ENCODE measurements at places on chromosomes 7 and 10.

- no peak for DNase-seq
Measured at GRCh38 chr10:49273626-49274025, 25.3 kb upstream of the C10orf71 start.

GRCh38 chr7:35874886-35875285, 74.0 kb downstream of the SEPTIN7 start:
- no peak for DNase-seq

DNA sequence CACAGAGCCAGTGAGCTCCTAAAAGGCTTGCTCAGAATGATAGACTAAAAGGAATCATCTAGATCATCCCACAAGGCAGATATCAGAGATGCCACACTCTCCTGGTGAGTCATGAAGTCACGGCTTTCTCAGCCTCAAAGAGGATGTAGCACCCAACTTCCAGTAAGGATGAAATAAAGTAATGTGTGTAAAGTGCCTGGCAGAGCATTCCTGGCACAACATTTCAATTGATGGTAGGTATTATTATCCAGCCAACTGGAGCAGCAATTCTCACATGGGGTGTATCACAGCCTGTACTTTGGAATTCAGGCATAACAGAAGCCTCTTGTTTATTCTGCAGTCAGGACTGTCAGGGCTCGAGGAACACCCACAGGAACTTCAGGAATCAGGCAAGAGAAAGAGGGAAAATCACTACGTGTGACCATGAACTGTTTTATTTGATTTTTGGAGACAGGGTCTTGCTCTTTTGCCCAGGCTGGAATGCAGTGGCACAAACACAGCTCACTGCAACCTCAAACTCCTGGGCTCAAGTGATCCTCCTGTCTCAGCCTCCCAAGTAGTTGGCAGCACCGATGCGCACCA, 5.3 kb upstream of the NAT16 start:
- no peak for DNase-seq

GRCh38 chr7:97446361-97446760, 285.5 kb upstream of the TAC1 start:
- DNase-seq, result no peak

DNA sequence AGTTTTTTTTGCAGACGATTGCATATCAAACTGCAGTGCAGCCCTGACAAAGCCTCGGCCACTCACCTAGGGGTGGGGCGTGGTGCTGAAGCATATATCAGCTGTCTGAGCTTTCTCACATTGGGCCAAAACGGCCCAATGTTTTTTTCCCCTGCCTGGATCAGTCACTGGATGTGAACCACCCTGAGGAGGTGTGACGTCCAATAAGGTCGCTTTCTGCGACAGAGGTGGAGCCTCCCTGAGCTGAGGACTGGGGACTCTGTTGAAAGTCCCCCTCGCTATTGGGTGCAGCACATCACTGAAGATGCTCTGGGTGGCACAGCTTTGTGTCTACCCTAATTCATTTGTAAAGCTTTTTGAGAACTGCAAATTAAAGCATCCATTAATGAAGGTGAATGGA, 60.9 kb downstream of the SEM1 start:
- DNase-seq, result no peak

DNA sequence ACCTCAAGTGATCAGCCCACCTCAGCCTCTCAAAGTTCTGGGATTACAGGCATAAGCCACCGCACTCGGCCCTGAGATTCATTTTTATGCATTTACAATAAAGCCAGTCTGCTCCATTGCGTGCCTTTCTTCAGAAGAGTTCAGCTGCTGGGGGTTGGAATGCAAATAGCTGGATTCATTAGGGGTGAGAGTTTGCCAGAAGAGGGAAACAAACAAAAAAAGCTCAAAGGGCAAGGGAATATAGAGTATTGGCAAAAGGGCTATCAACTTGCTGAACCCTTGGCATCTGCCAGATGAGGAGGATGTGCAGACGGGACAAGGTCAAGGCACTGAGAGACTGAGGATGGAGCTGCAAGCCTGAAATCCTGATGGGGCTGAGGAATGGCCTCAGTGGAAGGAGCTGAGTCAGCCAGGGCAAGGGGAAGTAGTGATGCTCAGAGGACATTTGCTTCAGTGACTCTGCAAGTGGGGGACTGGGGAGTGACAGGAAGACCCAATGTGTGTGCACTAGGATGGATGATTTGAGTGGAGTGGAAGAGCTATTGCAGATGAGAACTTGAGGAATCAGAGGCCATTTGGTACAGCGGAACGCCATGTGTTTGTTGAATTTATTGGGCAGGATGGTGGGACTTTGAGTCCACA, 75.0 kb upstream of the ARMC3 start:
- DNase-seq, result no peak

GRCh38 chr10:531541-531940, 157.9 kb downstream of the DIP2C start:
- DNase-seq, result no peak

- no peak for DNase-seq
Measured at GRCh38 chr10:21285742-21286331, 239.6 kb downstream of the SKIDA1 start.

DNA sequence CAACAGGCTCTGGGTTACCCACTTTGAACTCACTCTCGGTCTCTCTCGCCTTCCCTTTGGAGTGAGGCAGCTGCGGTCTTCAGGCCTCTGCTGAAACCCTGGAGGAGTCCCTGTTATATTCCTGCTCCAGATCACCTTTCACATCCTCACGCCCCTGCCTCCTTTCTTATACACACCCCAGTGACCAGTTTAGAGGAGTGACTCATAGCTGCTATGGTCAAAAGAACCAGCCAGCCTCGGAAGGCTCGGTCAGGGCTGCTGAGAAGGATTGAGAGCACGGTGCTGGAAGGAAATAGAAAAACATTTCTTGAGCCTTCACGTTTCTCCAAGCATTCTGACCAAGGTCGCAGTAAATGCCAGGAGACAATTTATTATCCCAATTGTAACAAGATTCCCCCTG, 28.3 kb upstream of the SVOPL start:
- no peak for DNase-seq

- DNase-seq, result no peak
Measured at GRCh38 chr7:12370249-12370648, 33.4 kb downstream of the VWDE start.

- no peak for DNase-seq
Measured at GRCh38 chr10:104049504-104050250, 36.0 kb downstream of the COL17A1 start.

- no peak for DNase-seq
Measured at GRCh38 chr7:150869467-150869866, 17.1 kb downstream of the AOC1 start.

- no peak for DNase-seq
Measured at GRCh38 chr7:116327752-116328151, 117.4 kb downstream of the TES start.

DNA sequence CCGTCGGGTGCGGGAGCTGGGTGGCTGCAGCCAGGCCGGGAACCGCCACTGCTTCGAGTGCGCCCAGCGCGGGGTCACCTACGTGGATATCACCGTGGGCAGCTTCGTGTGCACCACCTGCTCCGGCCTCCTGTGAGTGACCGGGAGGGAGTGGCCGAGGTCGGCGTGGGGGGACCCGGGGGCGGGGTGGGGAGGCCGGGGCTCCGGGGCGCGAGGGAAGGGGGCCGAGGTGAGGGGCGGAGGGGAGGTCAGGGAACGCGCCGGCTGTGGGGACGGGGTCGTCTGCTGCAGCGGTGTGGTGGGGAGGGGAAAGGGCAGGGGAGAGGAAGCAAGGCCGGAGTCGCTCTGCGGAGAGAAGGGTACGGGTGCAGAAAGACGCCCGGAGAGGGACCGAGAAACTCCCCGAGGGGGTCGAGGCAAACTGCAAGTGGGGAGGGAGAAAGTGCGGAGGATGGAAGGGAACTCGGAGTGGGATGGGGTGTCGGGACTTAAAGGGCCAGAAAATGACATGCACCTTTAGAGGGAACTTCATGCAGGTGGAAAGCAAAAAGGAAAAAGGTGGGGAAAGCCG, 518 bp downstream of the AGFG2 start:
- no peak for DNase-seq

GRCh38 chr7:107907790-107908189, 16.8 kb downstream of the DLD start:
- DNase-seq, result no peak

DNA sequence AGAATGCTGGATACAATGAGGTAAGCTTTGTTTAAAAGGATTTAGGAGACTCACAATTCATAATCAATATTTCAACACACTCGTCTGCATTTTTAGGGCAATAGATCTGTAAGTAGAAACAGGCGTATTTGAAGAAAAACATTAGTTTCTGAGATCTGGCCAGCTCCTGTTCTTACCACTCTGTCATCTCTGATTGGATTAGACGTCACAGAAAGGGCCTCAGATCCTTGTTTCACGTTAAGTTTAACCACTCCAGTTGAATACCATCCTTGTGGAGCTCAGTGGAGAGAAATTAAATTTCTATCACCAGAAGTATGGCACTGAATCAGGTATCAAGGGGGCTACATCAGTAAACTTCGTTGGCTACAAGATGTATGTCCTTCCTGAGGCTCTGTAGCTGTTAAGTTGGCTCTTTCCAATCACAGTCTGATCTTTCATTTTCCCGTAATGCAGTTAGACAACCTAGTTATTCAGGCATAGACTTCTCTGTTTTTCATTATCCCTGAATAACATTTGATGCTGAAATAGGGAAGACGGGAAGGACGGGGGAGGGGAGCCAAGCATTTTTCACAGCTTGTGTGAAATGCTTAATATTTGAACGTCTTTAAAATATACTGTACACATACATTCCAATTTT, 659.2 kb upstream of the GALNT17 start:
- DNase-seq, result no peak

DNA sequence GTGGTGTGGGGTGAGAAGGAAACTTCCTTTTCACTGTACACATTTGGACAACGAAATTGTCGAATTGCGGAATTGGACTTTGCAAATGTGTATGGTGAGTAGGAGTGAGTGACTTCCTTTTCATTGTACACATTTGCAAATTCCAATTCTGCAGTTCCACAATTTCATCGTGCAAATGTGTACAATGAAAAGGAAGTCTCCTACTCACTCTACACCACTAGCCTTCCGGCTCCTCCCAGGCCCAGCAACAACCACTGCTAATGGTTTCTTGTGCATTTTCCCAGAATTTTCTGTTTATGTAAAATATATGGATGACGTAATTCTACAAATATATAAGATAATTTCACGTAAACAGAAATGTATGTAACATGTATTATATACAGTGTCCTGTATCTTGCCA, 118.5 kb downstream of the ARL4A start:
- no peak for DNase-seq

- no peak for DNase-seq
Measured at GRCh38 chr7:27088002-27088922, 7.5 kb downstream of the HOXA1 start.

- no peak for DNase-seq
Measured at GRCh38 chr10:43122096-43122495, 16.1 kb upstream of the CSGALNACT2 start.

DNA sequence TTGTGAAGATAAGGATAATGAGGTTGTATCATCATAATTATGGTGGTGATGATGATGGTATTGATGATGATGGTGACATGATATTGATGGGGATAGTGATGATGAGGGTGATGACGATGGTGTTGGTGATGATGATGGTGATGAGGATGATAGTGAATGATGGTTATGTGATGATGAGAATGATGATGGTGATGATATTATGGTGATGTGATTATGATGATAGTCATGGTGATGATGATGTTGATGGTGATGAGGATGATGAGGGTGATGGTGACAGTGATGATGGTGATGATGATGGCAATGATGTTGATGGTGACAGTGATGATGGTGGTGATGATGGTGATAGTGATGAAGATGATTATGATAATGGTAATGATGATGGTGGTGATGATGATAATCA, 299.9 kb upstream of the ADARB2 start:
- DNase-seq, result no peak

GRCh38 chr10:103916876-103917275, 1.1 kb downstream of the STN1 start:
- DNase-seq, result no peak

- DNase-seq, result no peak
Measured at GRCh38 chr7:136976504-136977251, 108.2 kb downstream of the CHRM2 start.

GRCh38 chr10:59817773-59818172, 64.5 kb upstream of the MRLN start:
- DNase-seq, result no peak

- DNase-seq, result no peak
Measured at GRCh38 chr10:6671976-6672375, 91.9 kb upstream of the PRKCQ start.

DNA sequence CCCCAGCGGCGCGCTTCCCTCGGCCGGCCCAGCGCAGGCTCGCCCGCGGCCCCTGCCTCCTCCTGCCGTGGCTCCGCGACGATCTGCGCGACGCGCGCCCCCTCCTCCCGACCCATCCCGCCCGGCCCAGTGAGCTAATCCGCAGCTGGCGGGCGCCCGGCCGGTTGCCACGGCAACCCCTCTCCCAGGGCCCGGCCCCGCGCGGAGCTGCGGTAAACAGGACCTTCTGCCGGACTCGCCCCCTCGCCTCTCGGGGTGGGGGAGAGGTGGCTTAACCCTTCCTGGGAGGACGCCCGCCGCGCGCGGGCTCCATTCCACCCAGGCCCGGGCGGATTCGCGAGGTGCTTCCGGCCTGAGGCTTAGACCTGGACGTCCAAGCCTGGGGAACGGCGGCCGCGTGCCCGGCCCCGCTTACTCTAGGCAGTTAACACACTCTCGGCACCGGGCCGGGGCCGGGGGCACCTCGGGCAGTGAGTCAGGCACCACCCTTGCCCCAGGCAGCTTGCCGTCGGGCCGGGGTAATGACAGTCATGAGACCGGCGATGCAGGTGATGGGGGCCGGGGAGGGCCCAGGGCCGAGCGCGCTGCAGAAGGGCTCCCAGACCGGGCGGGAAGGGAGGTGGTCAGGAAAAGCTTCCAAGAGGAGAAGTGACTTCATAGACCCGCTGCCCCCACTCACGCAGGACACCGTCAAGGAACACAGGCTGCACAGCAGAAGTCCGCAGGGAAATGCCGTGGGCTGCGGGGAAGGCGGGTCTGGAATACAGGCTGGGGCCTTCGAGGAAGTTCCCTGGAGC, at the start of gene DENND2A:
TSS of gene DENND2A (minus strand) at position 87 of the 797 bp plus-strand sequence. CDS start 38,416 bp downstream, outside the sequence.
- DNase-seq, result no peak

DNA sequence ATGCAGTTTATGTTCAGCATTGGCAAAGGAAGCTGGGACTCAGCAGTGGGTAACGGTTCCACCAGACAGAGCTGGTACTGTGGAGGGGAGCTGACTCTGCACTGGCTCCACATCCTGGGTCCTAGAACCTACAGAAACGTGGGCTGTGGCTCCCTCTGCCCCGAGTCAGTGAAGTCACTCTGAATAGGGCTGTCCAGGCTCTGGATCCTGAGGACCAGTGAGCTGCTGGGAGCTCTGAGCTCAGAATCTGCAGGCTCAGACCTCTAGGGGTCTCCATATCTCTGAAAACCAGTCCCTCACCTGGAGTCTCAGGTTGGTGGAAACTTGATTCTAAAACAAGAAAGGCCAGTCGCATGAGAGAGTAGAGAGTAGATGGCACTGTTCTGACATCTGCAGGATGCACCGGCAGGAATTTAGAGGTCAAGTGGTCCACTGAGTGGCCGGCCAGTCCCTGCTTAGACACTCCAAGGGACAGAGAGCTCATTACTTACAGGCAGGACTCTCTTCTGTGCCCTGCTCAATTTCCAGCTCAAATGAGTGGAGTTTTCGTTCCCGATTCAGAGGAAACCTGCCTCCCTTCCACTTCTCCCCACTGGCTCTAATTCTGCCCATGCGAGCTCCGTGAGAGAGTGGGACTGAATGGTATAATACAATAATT, 18.6 kb downstream of the NPFFR1 start:
- no peak for DNase-seq

Measured in NCI-H1048 (cell line).